ENCODE measurements at places on chromosomes 4 and X.

- no peak for DNase-seq
Observed at GRCh38 chr4:189613207-189613606, 327.5 kb upstream of the FRG1 start.

GRCh38 chr4:1778642-1779392 lies 14.3 kb upstream of the FGFR3 start:
- no peak for DNase-seq

DNA sequence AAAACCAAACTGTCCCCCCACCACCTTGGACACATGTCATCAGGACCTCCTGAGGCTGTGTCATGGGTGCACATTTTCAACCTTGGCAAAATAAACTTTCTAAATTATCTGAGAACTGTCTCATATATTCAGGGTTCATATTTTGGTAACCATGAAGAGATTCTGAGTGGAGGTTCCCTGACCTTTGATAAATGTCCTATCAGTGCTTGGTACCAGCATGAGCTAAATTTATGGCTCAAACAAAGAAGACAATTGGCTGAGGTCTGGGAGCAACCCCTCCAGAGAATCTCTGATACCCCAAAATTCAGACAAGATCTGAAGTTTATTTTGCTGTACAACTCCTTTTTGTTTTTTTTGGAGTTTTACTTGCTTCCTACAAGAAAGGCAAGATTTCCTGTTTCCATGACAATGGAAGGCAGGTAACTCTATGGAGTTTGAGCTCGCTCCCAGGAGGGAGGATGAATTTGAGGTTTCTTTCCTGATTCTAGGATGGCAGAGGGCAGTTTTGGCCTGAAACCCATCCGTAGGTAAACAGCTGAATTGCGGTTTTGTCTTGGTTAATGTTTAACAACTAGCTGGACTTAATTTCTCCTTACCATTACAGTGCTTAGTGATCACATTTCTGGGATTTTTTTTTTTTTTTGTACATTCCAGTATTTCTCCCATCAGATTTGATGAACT lies 14.5 kb downstream of the UGT2B15 start:
- DNase-seq = no peak

DNA sequence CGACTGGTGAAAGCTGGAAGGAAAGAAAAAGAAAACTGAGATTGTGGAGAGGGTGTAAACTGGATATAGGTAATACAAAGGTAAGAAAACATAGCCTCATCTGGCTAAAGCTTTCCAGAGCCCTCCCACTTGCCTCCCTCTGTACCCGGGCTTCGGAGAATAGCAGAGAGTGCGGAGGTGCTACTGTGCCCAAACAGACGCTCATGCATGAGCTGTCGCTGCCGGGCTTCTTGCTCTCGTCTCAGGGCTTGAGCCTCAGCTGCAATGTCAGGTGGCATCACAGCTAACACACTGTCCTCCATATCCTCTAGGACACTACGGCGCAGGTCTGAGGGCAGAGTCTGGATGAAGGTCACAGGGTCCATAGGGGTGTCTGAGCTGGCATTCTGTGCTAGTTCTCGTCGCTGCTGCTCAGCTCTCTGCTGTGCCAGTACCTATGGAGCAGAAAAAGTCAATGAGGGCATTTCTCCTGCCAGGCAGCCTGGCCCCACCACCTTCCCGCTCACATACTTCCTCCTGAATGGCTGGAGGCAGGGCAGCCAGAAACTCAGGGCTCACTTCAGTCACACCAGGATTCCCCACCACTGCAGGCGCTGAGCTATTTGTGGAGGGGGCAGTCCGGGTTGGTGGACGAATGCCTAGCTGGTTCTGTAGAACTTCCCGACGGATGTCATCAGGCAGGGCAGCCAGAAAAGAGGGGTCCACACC lies 116.7 kb upstream of the HSD17B10 start:
- DNase-seq = no peak

- no peak for DNase-seq
Observed at GRCh38 chr4:114052227-114052626, 72.8 kb upstream of the ARSJ start.

GRCh38 chr4:53905941-53906377 lies 158.4 kb downstream of the CHIC2 start:
- no peak for DNase-seq

GRCh38 chr4:158930639-158930972 lies 161.8 kb downstream of the FNIP2 start:
- no peak for DNase-seq

GRCh38 chr4:182918044-182918607 lies 940 bp upstream of the DCTD start:
- no peak for DNase-seq

DNA sequence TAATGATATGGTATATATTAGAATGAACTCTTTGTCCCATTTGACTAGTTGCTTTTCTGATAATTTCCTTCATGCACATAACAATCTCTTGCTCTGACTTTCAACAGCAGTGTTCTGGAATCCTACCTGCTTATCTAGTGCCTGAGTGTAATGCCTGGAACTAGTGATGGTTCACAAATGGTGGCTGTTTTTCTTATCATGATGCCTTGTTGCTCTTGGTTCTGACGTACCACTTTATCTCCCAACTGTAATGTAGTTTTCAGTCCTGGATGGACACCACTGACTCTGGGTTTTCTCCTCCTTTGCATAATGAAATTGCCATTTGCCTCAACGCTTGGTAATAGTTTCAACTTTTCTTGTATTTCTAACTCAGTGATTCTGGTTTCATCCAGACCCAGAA lies 25.5 kb upstream of the LUZP4 start:
- DNase-seq = no peak

- no peak for DNase-seq
Observed at GRCh38 chrX:150983521-150984168, 510 bp downstream of the HMGB3 start.

- DNase-seq = no peak
Observed at GRCh38 chr4:26022346-26023202, 108.6 kb downstream of the SMIM20 start.

DNA sequence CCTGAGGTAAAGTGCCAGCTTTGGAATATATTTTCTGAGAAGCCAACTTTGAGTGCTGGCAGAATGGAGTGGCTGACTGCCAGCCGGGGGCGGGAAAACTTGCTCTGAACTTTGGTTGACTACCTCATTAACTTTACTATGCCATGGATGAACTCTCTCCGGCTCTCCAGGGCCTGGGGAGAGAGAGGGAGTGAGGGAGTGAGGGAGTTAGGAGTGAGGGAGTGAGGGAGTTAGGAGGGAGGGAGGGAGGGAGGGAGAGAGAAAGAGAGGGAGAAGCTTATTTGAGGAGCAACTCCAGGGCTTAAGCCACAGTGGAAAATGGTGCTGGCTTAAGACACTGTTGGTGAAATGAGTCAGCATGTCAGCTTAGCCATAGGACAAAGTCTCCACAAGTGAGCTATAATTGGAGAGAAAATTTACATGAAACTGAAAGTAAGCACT lies 280.9 kb upstream of the RPS6KA3 start:
- no peak for DNase-seq

DNA sequence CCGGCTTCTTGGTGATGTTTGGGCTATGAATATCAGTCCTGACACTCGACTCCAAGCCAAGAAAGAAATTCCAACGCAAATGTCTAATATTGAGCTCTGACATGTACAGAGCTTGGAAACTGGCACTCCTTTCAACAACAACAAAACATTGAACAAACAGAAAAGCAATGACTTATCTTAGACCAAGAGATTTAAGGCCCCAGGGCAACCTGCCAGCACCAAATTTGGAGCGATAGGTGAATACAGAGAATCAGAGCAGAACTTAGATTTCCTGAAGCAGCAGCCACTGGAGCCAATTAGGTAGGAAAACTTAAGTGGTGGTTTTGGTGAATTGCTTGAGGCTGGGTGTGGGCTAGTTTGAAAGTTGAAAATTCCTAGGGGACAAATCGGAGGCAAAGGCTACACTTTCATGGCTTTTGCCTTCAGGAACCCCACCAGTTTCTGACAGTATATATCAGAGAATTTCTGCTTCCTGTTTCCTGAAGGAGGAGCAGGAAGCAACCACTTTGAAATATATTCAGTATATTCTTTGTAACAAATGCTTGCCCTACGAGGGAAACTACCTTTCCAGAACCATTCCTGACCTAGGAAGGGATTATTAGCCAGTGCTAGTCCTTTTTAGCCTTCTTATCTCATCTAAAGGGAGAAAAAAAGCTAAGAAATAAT lies 10.1 kb upstream of the FMR1 start:
- DNase-seq = no peak

Measured in Peyer's patch (tissue), 4 donors.